ENCODE measurements at places on chromosomes 16 and 17.
A peak's percentile ranks its signal among the peaks of the same experiment; 100 is the strongest.

DNA sequence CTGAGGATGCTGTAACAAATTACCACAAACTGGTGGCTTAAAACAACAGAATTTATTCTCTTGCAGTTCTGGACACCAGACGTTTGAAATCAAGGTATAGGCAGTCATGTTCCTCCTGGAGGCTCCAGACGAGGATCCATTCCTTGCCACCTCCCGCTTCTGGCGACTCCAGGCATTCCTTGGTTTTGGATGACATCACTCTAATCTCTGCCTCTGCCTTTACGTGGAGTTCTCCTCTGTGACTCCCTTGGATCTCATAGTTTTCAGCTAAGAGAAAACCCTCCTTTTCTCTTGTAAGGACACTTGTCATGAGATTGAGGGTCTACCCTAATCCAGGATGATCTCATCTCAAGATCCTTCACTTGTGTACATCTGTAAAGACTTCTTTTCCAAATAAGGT is 31.4 kb upstream of the HS3ST3B1 start:
- no peak for DNase-seq

GRCh38 chr17:81322271-81323082 is 27.4 kb upstream of the SLC38A10 start:
- no peak for DNase-seq

- DNase-seq = no peak
These were observed 39.5 kb upstream of the CIBAR2 start for GRCh38 chr16:85151603-85152413.

- DNase-seq = peak; percentile 78
These were observed 132.6 kb downstream of the PITPNC1 start for GRCh38 chr17:67509390-67510287.

Measured in suppressor macrophage (primary cell).